ENCODE measurements at places on chromosomes 1 and 21.

DNA sequence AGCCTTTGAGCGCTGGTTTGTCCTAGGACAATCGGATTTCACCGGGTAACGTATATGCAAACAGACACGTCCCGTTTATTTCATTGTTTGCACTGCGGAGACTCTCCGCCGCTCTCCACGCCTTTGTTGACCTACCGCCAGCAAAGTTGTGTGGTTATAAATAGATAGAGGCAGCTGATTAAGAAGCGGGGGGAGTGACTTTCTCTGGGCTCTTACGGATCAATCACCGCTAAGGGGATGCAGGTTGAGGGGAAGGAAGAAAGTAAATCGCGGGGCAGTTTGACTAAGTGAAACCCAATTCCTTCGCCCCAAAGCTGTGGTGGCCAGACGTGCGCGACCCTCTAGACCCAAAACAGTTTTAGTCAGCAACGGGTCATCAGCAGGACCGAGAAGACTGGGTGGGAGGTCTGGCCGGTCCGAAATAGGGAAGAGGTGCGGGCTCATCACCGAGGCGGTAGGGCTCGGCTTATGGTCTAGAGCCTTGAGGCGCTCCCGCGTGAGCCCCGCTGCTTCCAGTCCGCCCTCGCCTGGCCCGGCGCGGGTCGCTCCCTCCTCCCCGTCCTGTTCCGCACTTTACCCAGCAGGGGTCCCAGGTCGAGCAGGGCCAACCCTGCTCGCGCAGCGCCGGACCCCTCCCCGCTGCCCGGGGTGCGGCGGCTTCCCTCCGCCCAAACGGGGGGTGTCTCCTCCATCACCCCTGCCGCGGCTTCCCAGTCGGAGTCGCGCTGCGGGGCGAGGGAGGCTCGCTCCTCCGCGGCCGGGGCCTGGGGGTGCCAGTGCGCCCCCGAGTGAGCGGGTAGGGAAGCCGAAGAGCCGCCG lies 120.8 kb upstream of the RRP15 start:
- peak; percentile 48 for DNase-seq

DNA sequence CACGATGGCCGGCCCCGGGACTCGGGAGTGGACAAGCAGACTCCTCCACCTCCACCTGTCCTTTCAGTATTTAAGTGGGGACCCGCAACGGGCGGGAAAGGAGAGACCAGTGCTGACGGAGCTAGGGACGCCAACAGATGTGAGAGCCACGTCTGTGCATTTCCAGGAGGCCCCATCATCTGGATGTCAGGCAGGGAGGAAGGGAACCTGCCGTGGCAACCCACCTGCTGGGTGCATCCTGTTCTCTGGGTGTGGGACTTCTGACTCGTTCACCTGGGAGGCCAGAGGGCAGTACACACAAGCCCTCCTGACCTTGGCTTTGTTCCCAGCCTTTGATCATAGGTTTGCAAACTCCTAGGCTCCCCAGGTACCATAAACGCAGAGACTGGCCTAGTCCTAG lies 5.6 kb upstream of the PCBP3 start:
- no peak for DNase-seq

DNA sequence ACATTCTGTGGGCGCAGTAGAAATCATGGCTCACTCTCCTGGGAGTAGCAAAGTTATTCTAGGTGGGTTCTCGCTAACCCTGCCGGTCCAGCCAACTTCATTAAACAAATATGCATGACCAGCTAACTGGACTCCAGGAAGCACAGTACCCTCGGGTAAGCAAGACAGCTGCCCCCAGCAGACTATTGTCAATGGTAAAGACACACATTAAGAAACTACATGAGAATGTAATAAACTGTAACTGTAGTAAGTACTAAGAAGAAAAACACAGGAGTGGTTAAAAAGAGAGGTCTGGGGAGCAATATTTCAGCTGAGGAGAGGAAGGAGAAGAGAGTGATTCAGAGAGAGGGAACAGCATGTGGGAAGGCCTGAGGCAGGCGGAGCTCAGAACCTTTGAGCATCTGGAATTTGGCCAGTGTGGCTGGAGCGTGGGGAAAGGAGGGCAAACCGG lies 7.4 kb downstream of the SLC2A5 start:
- DNase-seq = no peak

DNA sequence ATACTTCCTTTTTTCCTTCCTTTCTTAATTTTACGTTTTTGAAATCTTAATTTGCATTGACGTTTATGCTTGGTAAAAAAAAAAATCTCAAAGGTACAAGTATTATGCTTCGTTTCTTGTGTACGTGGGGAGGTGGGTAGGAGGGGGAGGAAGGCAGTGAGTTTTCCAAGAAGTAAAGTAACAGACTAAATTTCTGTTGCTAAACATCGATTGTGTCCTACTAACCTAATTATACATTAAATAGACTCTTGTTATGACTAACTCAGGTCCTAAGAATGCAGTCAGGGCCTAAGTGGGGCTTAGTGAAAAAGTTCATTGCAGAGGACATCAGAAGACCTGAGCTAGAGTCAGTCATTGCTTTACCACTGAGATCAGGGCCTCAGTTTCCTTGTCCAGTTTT lies 17.5 kb downstream of the NEK7 start:
- DNase-seq = no peak

DNA sequence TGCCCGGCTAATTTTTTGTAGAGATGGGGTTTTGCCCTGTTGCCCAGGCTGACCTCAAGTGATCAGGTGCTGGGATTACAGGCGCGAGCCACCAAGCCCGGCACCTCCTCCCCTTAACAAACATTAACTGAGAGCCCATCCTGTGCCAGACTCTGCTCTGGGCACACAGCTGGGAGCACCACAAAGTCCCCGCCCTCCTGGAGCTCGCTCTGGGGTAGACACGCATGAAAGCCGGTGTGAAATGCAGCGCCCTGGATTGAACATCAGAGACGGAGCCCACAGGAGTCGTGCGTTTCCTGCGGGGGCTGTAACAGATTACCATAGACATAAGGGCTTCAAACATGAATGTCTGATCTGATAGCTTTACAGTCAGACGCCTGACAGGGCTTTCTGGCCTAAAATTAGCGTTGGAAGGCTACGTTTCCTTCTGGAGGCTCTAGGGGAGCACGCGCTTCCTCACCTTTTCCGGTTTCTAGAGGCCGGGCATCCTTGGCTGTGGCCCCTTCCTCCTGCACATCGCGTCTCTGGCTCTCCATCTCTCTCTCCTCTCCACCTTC lies 14.3 kb downstream of the SLC27A3 start:
- no peak for DNase-seq

DNA sequence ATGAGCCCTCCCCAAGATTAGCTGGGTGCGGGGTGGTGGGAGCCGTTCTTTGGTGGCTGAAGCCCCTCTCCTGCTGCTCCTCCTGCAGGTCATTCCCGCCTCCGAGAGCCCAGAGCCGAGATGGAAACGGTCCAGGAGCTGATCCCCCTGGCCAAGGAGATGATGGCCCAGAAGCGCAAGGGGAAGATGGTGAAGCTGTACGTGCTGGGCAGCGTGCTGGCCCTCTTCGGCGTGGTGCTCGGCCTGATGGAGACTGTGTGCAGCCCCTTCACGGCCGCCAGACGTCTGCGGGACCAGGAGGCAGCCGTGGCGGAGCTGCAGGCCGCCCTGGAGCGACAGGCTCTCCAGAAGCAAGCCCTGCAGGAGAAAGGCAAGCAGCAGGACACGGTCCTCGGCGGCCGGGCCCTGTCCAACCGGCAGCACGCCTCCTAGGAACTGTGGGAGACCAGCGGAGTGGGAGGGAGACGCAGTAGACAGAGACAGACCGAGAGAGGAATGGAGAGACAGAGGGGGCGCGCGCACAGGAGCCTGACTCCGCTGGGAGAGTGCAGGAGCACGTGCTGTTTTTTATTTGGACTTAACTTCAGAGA lies 448 bp downstream of the G0S2 start:
- DNase-seq = peak; percentile 65

GRCh38 chr1:45040297-45040696 lies 28.2 kb downstream of the UROD start:
- DNase-seq = no peak

DNA sequence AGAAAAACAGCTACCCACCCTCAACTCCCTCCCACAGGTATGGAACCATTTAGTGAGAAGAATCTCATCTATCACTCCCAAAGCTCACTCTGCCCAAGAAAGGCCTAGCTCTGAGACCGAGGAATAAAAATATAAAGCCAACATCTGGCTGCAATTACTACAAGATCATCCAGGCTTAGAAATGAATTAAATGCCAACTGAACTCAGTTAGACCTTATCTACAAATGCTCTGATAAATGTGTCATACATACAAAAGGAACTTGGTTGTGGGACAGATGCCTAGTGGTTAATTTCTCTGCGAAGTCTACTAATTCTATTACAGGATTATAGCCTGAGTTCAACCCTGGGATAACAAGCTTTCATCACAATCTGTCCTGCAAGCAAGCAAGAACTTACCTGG lies 6.7 kb downstream of the ADIPOR1 start:
- no peak for DNase-seq

GRCh38 chr1:38009088-38009840 lies 3.3 kb upstream of the UTP11 start:
- no peak for DNase-seq

DNA sequence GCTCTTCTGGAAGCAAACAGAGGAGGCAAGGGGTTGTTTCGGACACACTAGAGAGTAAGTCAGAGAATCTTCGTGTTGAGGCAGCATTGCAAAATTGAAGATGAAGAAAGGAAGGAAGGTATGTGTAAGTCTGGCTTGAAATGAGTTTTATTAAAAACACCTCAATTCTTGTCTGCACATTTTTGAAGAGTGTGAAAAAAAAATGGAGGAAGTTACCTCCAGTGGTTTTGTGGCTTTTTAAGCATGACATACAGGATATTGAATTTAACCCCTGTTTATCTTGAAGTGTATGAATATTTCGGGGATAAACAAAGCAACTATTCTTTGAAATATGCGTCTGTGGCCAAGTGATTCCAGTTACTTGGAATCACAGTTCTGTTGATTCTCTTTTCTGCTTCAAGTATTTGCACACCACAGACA lies 203.2 kb upstream of the SGIP1 start:
- no peak for DNase-seq

DNA sequence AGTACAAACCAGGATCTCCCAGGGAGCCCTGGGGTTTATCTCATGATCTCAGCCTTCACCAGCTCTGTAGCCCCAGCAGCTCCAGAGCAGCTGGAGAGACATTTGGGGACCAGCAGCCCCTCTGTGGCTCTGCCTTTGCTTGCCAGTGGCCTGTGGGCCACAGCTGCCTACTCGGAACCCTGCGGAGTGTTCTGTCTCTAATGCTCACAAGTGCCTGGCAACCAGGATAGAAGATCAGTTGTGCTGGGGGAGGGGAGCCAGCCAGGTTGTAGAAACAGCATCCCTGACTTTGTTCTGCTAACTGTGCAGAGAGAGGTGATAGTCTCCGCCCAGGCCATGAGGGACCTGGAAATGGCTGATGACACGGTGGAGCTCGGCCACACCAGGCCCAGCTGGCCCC lies 50.9 kb upstream of the KCNJ15 start:
- DNase-seq = no peak

DNA sequence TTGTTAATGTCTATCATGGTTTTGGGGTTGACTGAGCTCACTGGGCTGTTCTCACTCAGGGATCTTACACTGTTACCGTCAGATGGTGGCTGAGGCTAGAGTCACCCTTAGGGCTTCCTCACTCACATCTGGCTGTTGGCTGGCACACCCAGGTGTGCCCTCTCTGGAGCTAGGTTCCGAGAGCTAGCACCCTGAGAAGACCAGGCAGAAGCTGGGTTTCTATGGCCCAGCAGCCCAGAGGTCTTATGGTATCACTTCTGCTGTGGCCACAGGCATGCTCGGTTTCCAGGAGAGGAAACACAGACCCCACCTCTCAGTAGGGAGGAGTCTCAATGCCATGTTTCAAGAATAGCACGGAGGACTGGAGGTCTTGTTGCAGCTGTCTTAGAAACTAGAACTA lies 20.7 kb upstream of the KIF1B start:
- no peak for DNase-seq

GRCh38 chr1:21414015-21414414 lies 25.9 kb upstream of the NBPF3 start:
- no peak for DNase-seq

- peak; percentile 51 for DNase-seq
These were observed at the start of gene DMBX1 for GRCh38 chr1:46489638-46490405. Gene DMBX1, plus strand, starts transcription at chr1:46489836. Its CDS starts 17,175 bp downstream, at chr1:46507011.

DNA sequence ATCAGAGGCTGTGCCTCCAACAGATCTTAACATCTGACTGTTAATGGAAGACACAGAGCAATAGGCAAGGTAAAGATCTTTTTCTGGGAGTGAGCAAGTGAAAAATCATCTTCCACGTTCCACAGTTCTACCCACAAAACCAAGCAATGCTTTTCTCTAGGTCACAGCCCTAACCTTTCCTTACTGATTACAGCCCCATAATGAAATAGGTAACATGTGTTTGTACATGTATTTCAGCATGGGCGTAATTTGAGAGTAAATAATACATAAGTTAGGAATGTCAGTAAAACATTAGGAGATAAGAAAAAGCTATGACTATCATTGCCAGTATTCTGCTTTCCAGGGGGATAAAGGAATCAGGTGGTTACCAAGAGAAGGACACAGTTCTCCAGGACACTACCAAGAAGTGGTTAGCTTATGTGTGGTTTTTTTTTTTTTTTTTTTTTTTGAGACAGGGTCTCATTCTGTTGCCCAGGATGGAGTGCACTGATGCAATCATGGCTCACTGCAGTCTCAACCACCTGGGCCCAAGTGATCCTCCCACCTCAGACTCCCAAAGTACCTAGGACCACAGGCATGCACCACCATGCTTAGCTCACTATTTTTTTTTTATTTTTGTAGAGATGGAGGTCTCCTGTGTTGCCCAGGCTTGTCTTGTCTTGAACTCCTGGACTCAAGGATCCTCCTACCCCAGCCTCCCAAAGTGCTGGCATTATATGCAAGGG lies 72.0 kb downstream of the DAP3 start:
- no peak for DNase-seq

DNA sequence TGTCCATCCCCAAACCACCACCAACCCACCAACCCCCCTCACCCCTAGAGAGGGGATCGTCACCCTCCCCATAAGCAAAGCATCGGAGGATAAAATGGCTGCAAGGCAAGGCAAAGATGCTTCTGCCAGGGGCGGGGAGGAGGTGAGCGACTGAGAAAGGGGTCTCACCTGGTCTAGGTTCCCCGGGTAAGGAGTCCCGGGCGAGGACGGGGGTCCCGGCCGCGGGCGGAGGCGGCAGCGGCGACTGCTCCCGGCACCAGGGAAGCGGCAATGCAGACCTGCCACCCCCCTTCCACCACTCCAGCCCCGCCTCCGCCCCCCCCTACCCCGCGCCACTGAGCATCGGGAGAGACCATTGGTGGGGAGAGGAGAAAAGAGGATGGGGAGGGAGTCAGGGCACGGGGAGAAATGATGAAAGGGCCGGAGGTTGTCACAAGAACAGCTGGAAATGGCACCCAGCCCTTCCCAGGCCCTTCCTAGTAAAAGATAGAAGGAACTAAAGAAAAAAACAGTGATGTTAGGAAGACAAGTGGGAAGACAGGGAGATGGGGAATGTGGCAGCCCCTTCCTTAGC lies at the start of gene SV2A:
Gene SV2A, minus strand, starts transcription at position 274 of the 574 bp plus-strand sequence. CDS start 4,004 bp downstream, outside the sequence.
- DNase-seq = peak; percentile 58

GRCh38 chr1:228003461-228004330 lies 3.1 kb upstream of the WNT3A start:
- DNase-seq = no peak

DNA sequence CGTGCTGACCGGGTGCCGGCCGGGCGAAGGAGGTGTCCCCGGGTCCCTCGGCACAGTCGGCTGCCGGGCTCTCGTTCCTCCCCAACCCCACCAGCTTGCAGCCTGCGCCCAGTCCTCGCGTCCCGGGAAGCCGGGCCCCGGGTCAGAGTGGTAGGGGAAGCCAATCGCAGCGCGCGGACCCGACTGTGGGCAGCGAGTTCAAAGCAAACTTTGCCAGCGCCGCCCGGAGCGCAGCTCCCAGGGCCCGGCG lies 328 bp downstream of the MYCL start:
- DNase-seq = no peak
